NCI-H1417 treated with DMSO at 0.1 percent for 48 hours (cell line): ENCODE measurements at places on chromosomes 5 and 9.
A peak's percentile ranks its signal among the peaks of the same experiment; 100 is the strongest.

DNA sequence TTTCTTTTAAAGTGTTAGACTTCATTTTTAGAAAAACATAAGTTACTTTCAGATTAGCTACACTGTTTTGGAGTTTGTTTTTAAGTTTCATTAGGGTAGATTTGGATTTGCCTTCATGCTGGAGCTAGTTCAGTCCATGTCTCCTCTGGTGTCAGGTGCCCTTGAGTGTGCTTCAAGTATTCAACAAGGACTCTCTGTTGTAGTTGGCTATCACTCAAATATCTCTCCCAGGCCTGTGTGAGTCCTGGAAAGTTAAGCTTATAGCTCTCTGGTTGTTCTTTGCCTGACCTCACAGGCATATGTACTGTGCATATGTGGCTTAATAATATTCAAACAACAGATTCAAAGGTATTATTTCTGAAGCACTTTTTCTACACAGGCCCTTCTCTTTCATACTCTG is 45.4 kb downstream of the PTBP3 start:
- no peak for DNase-seq

DNA sequence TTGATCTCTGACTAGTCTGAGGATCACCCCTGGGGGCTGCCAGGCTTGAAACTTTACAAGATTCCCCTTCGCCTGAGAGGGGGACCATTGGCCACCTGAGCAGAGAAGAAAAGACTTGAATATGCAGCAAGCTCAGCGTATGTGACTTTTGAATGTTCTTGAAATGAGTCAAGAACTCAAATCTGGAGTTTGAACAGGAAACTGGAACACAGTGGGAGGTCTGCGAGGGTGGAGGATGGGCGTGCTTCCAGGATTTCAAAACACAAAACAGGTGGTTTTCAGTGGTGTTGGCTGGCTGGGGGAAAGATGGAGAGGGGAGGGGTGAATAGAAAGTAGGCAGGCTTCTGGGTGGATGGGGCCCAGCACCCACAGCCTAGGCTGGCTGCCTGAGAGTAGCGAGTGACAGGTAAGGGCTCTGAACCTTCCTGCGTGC is 40.6 kb downstream of the TMEM174 start:
- DNase-seq = no peak

DNA sequence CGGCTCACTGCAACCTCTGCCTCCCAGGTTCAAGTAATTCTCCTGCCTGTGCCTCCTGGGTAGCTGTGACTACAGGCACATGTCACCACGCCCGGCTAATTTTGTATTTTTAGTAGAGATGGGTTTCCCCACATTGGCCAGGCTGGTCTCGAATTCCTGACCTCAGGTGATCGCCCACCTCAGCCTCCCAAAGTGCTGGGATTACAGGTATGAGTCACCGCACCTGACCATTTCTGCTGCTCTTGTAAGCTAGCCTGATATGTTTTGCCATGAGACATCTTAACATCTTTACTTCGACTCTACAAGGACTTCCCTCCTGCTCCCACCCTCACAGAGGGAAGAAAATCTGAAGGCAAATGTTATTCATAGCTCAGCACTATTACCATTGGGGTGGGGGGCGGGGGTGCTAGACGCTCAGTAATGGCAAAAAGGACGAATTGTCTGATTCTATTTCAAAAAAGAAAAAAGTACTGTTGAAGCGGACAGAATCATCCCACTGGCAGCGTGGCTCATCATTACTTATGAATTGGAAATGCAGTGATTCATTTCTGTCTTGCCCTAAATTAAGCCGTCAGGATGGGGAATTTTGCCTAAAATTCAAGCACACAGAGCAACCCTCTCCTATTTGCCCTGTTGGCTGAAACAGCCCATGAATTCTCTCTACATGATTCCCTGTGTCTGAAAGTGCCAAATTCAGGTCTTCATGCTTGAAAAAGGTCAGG is 46.4 kb upstream of the WWC1 start:
- no peak for DNase-seq

DNA sequence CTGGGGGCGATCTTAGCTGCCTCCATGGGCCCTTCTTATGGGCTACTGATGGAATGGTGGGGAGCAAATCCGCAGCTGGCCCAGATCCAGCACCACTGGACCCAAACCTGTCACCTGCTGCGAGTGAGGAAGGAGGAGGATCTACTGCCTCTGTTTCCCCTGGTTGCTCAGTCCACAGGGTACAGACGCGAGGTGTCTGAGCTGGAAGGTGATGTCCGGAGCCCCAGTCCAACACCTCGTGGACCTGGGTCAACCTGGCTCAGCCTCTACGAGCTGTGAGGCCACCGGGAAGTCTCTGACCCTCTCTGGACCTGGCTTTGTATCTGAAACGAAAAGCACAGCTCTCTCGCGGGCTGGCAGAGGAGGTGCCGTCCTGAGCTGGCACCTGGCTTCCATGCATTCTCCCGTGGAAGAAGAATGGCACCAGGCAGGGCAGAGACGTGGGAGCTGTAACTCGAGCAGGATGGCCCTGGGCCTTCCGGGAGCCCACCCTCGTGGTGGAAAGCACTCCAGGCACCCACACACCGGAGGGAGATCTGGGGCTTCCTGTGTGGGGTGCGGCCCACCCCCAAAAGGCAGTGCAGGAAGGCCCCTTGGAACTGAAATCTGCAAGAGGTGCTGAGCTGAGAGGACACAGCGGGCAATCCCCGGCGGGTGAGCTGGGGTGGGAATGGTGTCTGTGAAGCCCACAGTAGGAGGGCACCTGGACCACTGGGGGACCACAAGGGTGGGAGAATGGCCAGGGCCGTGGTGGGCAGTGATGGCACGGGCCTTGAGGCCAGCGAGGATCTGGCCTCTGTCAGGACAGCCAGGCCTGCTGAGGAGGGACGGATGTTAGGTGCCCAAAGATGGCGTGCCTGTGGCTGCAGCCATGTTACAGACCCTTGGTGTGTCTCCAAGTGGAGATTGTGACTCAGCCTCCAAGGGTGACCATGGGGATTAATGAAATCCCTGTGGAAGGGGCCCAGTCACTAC is 133.4 kb downstream of the OLFM1 start:
- DNase-seq = no peak

DNA sequence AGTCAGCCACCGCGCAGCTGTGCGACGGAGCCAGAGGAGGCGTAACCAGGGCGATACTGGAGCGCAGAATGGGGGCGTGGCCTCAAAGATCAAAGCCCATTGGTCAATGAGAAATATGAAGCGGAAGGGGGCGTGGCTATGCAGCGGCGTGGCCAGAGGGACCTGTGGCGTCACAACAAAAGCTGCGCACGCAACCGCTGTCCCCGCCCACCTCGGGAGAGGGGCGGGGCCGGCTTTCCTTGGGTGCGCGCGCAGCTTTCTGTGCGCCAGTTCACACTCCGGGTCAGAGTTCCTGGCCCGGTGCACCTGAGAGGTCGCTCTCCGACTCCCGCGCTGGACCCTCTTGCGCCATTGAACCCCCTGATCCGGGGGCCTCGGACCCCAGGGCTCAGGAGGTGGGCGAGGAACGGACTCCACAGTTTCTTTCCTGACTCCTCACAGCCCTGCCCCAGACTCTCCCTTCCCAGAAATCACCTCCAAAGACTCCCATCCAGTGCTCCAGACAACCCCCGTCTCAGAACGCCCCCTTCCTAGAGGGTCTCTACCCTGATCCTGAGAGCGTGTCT is at the start of gene SWI5:
Gene SWI5 (plus strand): TSS at position 269 of the 566 bp plus-strand sequence.
- DNase-seq = peak; percentile 99

- no peak for DNase-seq
Observed at GRCh38 chr5:50441493-50441955, 436 bp upstream of the EMB start.
